ENCODE measurements at places on chromosomes 2 and 18. TPM values are rescaled to one million over a fixed set of nuclear protein-coding genes. Genes with fewer than 3 reads are reported as not detected.

Gene NDUFS1
- total RNA-seq, result 145 TPM

Gene TP53I3
- 25.4 TPM for total RNA-seq

DNA sequence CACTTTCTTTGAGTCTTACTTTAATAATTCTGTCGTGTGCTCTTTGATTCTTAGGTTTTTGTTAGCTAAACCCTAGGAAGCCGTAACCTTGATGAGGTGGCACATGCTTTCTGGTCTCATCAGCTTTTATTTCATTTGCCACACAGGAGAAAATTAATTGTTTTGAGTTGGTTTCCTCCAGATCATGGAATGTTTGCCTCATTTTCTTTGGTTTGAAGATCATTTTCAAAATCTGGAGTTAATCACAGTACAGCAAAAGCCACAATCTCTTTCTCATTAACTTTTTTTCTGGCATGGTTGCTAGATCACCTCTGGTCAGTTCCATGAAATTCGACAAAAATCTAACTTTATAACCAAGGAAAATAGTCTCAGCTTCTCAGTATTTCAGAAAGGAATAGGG is 182.9 kb downstream of the MYO1B start:
- peaks cover 9% of the 10 kb centered on the region for H3K36me3 ChIP-seq
- no peak overlapping the region for H3K27ac ChIP-seq
- H3K4me1 ChIP-seq, result no peaks in the 10 kb centered on the region
- no peak for DNase-seq
- no peaks in the 10 kb centered on the region for H3K27me3 ChIP-seq
- H3K4me3 ChIP-seq, result no peak overlapping the region

DNA sequence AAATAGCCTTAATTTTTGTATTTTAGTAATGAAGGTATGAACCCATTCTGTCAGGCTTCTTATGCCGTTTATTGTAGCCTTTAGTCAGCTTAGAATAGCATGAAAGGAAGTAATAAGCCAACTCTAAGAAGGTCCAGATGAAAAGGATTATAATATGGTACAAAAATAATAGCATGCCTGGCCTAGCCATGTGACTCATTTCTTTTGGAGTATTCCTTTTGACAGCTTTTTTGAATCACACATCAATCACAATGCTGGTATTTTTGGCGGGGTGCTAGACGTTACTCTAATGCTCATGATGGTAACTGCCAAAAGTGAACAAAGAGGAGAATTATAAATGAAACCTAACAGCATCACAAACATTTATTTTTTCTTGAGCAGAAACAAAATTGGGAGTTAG is 19.9 kb downstream of the FMNL2 start:
- no peaks in the 10 kb centered on the region for H3K27me3 ChIP-seq
- no peak overlapping the region for H3K4me3 ChIP-seq
- H3K4me1 ChIP-seq, result no peaks in the 10 kb centered on the region
- no peaks in the 10 kb centered on the region for H3K36me3 ChIP-seq
- no peak overlapping the region for H3K27ac ChIP-seq
- DNase-seq, result no peak

GRCh38 chr18:52353589-52353988 is 13.6 kb downstream of the DCC start:
- no peaks in the 10 kb centered on the region for H3K36me3 ChIP-seq
- no peak overlapping the region for H3K27ac ChIP-seq
